A549 treated with CORT108297 at 1 μM for 4 hours (cell line): ENCODE measurements at places on chromosomes 5 and 9. TPM values are rescaled to one million over a fixed set of nuclear protein-coding genes. Genes with fewer than 3 reads are reported as not detected.

SPATA6L gene
- 1.9 to 2.4 TPM (median 2.1 TPM) in 5 replicates for total RNA-seq

CCL28 gene
- 0.08 to 0.23 TPM (median 0.15 TPM) in 5 replicates for total RNA-seq

PAEP gene
- 0.14 to 0.28 TPM (median 0.21 TPM) in 5 replicates for total RNA-seq

HNRNPK gene
- 519 to 681 TPM (median 534 TPM) in 5 replicates for total RNA-seq

CDH10 gene
- total RNA-seq = 0.12 to 0.20 TPM (median 0.18 TPM) in 5 replicates

PCDHB7 gene
- total RNA-seq = 0.03 TPM in 1 of 5 replicates, not detected in the others

SYNPO gene
- 23.3 to 30.9 TPM (median 28.2 TPM) in 5 replicates for total RNA-seq

PCDHA6 gene
- 0.03 to 0.07 TPM (median 0.05 TPM) in 4 of 5 replicates, not detected in the other for total RNA-seq

RPL35 gene
- total RNA-seq = 2,784 to 3,167 TPM (median 2,847 TPM) in 5 replicates

MAMDC4 gene
- total RNA-seq = 1.7 to 6.8 TPM (median 5.1 TPM) in 5 replicates

ZNF454 gene
- not detected in 5 replicates for total RNA-seq
